ENCODE measurements at places on chromosomes 2 and 18. TPM values are rescaled to one million over a fixed set of nuclear protein-coding genes. Genes with fewer than 3 reads are reported as not detected.

DNA sequence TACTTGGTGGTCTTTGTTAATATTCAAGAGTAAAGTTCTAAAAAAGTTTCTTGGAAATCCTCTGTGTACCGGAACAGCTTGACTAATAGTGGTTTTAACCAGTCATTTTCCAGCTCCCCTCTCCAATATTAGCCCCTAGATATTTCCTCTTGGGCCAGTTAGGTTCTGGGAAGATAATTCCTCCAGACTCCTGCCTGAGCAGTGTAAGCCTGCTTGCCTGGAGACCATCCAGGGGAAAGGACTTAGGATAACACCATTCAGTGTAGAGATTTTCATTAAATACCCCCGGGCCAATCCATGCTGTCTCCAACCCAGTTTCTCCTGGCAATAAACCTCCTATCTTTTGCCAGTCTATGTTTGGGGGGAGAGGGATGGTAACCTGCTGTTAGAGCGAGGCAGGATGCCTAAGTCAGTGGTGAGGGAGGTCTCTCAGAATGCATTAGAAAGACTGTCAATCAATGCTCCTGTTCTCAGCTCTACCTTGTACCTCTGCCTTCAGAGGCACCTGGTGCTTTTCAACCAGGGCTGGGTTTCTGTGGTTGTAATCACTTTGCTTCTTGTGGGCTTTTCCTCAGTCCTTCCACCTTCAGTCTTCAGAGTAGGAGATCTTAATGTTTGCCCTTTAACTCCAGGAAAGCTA is 186.4 kb downstream of the RNF152 start:
- peak; percentile 13 for DNase-seq

- no peak for DNase-seq
Observed at GRCh38 chr2:193350509-193350908, 1155.8 kb upstream of the TMEFF2 start.

GRCh38 chr2:152506843-152507242 is 171.9 kb downstream of the FMNL2 start:
- no peak for DNase-seq

DNA sequence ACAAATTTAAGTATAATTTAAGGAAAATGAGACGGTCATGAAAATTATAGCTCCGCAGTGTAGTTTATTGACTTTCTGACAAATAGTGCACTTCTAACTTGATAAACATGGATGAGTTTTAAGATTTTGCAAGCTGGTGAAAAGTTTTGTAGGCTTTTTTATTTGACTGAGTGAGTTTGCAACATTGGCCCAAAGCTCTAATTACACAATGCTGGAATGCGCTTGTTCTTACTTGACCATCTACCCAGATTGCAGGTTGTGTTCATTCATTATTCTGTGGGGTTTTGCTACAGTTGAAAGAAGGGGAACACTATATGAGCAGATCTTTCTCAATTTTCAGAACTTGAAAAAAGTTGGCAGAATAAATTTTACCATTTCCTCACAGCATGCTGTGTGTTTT is 13.5 kb downstream of the SPOPL start:
- no peak for DNase-seq

DNA sequence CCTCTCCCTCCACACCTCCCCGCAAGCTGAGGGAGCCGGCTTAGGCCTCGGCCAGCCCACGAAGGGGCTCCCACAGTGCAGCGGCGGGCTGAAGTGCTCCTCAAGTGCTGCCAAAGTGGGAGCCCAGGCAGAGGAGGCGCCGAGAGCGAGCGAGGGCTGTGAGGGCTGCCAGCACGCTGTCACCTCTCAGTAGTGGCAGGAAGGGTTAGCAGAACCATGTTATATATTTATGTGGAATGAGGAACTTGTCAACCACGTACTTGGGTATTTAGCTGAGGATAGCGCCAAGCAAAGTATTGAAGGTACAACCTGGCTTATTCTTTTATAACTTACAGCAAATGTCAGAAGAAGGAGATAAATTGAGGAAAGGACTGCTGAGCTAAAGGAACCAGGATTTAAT is 144.1 kb upstream of the MGAT5 start:
- no peak for DNase-seq

- DNase-seq: no peak
Observed at GRCh38 chr2:65037178-65037577, 19.0 kb upstream of the CEP68 start.

DNA sequence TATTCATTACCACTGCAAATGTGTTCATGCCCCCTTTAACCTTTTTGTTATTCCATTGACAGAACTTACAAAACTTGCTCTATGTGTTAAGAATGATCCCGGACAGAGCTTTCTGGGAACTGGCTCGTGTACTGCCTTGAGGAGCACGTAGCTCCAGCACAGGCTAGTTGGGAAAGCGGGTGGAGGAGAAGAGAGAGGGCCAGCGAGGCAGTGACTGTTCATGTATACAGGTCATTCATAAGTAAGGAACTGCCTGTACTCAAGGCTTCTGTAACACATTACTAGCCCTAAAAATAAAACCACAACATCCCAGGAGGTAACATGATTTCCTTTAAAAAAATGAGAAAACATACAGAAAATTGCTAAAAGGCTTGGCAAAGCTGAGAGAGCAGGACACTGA is 109.0 kb downstream of the STK39 start:
- no peak for DNase-seq

DNA sequence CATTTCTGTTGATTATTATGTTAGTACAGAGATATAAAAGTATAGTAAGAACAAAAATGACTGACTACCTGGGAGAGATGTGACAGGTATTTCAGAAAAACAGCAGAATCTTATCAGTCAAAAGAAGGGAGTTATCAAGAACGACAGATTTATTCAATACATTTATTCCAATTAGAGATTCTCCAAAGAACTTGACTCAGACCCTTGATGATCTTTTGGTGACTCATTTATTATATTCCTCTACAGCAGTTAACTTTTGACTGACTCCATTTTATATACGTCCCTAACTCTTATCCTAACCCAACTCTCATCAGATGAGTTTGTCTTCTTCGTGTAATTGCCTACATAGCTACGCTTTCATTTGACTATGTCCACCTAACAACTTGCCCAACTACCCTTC is 91.1 kb downstream of the C2orf74 start:
- no peak for DNase-seq

DNA sequence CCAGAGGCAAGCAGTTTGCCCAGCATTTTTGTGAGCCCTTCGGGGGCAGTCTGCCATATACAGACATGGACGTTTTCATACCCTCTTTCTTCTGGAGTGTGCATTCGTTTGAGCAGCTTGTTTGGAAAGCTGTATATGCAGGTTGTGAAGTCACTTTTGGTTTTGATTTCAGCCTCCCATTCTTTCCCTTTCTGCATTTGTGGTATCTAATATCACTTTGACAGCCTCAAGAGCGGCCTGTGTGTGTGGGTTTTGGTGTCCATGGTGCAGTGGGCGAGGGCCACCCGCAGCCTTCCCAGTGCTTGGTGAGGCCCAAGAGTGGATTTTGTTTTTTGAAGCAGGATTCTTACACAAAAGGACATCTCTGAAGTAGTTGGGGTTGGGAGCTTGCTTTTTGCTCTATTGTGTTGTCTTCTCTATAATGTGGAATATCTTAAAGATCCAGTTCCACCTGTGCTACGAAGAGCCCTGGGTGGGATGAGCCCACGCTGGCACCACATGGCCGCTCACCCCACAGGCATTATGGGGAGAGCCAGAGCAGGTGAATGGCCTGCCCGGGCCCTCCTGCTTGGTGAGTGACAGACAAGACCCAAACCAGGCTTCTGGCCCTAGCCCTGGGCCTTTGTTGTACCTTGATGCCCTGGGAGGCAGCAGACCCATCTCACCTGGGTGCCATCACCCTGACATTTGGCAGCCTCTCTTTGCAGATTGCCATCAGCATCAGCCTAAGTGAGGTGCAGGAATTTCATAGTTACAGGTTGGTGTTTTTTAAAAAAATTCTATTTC is 29.5 kb downstream of the INPP4A start:
- DNase-seq: no peak

GRCh38 chr18:66916834-66917233 is 312.9 kb upstream of the CDH19 start:
- no peak for DNase-seq

DNA sequence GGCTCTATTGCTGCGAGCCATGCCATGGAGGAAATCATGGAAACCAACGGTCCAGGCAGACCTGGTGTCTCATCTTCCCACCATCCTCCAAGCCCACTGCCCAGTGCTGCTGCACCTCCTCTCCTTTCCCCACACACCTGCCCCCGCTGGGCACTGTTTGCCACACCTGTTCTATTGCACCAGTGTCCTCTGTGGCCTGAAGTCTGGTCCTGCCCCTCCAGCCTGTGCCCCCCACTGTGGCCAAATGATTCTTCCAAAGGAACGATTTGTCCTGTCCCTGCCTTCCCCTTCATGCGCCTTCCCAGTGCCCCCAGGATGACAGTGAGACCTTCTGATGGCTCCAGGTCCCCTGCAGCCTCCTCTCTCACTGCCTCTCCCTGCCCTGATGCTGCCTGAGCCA is 101.9 kb upstream of the TWIST2 start:
- DNase-seq: no peak

DNA sequence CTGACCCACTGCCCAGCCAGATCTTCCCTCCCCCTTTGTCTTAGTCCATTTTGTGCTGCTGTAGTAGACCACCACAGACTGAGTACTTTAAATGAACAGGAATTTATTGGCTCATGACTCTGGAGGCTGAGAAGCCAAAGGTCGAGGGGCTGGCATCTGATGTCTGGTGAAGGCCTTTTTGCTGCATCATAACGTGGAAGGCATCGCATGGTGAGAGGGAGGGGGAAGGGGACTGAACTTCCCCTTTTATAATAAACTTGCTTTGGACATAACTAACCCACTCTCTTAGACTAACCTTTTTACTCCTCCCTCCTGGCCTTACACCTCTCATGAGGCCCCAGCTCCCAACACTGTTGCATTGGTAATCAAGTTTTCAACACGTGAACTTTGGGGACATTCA is 83.8 kb downstream of the MAP4K4 start:
- DNase-seq: no peak

- no peak for DNase-seq
Observed at GRCh38 chr2:39920307-39920801, 141.3 kb upstream of the THUMPD2 start.

- DNase-seq: no peak
Observed at GRCh38 chr2:155696571-155696970, 636.0 kb downstream of the NR4A2 start.

- no peak for DNase-seq
Observed at GRCh38 chr18:58213440-58213839, 169.4 kb downstream of the NEDD4L start.

DNA sequence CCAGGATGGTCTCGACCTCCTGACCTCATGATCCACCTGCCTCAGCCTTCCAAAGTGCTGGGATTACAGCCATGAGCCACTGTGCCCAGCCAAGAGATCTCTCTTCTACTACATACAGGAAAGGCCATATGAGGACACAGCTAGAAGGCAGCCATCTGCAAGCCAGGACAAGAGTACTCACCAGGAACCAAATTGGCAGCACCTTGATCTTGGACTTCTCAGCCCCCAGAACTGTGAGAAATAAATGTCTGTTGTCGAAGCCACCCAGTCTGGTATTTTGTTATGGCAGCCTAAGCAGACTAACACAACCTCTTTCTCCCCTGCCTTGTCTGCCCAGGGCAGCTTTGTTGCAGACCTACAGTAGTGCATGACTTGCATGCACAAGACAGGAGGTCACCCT is 211.3 kb upstream of the HAAO start:
- no peak for DNase-seq

GRCh38 chr2:215479536-215480240 is 43.8 kb upstream of the FN1 start:
- peak; percentile 20 for DNase-seq

DNA sequence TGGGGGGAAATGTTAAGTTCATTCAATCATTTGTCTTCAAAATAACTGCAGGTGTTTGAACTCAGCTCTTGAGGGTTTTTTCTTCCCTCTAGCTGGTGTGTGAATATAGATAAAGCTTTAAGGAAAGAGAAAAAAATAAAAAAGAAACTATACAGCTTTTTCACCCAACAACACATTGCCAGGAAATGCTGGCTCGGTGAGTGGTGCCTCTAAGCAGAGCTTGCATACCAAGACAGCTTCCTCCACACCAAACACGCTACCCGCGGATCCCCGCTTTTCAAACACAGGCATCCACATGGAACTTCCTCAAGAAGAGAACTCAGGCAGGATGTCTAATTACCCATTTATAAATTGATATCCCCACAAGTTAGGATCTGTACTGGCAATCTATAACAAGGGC is 69.8 kb upstream of the TANK start:
- DNase-seq: no peak

DNA sequence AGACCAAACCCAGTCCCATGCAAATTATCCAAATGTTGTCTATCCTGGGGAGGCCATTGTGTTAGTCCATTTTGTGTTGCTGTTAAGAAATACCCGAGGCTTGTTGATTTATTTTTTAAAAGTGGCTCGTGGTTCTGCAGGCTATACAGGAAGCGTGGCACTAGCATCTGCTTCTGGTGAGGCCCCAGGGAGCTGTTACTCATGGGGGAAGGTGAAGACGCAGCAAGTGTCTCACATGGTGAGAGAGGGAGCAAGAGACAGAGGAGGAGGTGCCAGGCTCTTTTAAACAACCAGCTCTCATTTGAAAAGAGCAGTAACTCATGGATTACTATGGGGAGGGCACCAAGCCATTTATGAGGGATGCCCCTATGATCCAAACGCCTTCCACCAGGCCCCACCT is 80.3 kb upstream of the ARL4C start:
- no peak for DNase-seq

GRCh38 chr2:63673865-63674533 is 85.2 kb downstream of the MDH1 start:
- no peak for DNase-seq

- DNase-seq: no peak
Observed at GRCh38 chr2:54424555-54425163, 31.5 kb upstream of the SPTBN1 start.

GRCh38 chr2:232795920-232796319 is 19.6 kb upstream of the KCNJ13 start:
- no peak for DNase-seq

GRCh38 chr2:116724550-116724949 is 1089.9 kb upstream of the DDX18 start:
- no peak for DNase-seq

- DNase-seq: no peak
Observed at GRCh38 chr18:63063171-63063570, 256.4 kb downstream of the BCL2 start.

Gene YES1
- total RNA-seq: 69.4 TPM

Gene LAMA3
- 0.21 TPM for total RNA-seq

Gene LBH
- 90.7 TPM for total RNA-seq

Gene MEP1B
- total RNA-seq: not detected

Gene ZEB2
- total RNA-seq: 4.9 TPM

Gene CFAP53
- not detected for total RNA-seq

Gene LIMS4
- total RNA-seq: 0.07 TPM

Gene KIAA2012
- not detected for total RNA-seq

Gene DSG4
- not detected for total RNA-seq

Gene TWIST2
- 8.1 TPM for total RNA-seq

Gene RAB6D
- not detected for total RNA-seq

Gene DHRS9
- not detected for total RNA-seq

Gene DQX1
- total RNA-seq: 0.78 TPM

Gene DLGAP1
- total RNA-seq: 21.7 TPM

Gene C1QL2
- total RNA-seq: 0.28 TPM

Gene SGPP2
- total RNA-seq: not detected

Gene CAVIN2
- not detected for total RNA-seq

Gene FIGN
- total RNA-seq: 6.5 TPM

Gene ASAP2
- total RNA-seq: 5.2 TPM

Gene SERPINB13
- total RNA-seq: not detected

Data from H7 (cell line).